Activated B cell treated with CpG ODN at 0.5 μM for 24 hours (primary cell): ENCODE measurements at places on chromosomes 16 and 17. TPM values are rescaled to one million over a fixed set of nuclear protein-coding genes. Genes with fewer than 3 reads are reported as not detected.

DNA sequence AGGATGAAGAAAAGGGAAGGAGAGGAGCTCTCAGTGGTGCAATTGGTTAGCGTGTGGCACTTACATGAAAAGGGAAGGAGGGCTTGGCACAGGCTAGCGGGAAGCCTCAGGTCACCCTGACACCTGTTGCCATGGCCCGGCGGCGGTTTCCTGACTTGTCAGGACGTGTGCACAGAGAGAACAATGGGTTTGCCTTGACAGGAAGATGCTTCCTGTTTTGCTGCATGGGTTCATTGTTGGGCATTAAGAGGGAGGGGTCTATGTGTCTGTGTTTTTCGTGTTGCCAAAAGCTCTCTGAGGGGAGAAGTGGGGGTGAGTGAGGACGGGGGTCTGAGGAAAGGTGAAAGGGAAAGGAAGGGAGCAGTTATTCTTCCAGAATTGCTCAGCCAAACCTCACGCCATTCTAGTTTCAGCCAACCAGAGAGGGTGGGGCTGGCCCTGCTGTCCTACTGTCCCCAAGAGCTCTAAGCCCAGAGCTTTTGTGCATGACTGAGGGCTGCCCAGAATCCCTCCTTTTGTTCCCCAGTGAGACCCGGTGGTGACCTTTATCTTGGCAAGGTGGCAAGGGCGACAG, 17.1 kb upstream of the CCR7 start:
- peaks cover 17% of the 10 kb centered on the region for H3K36me3 ChIP-seq
- peak overlapping the region; percentile 87 for H3K27ac ChIP-seq
- H3K4me3 ChIP-seq, result peak overlapping the region; percentile 54
- DNase-seq, result no peak
- no peaks in the 10 kb centered on the region for H3K27me3 ChIP-seq

DNA sequence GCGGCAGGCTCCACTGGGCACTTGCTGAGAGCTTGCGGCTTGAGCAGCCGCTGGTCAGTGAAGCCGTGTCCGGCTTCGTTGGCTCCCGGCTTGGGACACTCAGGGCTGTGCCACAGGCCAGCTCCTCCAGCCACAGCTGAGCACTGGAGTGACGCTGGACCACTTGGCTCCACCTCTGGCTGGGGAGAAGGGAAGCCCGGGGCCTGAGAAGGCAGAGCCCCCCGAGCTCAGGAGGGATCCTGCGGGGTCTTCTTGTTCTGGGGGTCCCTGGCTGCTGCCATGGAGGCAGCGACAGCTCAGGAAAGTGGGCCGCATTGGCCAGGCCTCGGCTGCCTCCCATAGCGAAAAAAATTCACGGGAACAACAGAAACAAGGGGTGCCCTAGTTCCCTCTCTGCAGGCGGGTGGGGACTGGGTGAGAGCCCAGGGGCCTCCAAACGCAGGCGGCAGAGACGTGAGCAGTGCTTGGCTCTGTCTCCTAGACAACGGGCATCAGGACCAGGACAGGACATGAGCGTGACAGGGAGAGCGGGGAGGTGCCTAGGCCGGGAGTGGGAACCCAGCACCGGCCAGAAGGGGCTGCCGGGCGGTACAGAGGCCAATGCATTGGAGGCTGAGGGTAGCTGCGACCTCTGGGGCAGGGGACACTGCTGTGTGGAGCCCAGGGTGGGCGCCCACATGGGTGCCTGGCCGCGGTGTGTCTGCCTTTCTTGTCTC, 37.7 kb downstream of the SLC7A5 start:
- DNase-seq, result no peak
- H3K4me1 ChIP-seq, result peaks cover 33% of the 10 kb centered on the region
- H3K4me3 ChIP-seq, result no peak overlapping the region

GRCh38 chr16:2949705-2950352, 14.2 kb upstream of the KREMEN2 start:
- H3K4me3 ChIP-seq, result no peak overlapping the region
- no peak overlapping the region for H3K27ac ChIP-seq
- no peak for DNase-seq
- H3K27me3 ChIP-seq, result peaks cover 4% of the 10 kb centered on the region

CES5A gene
- total RNA-seq, result not detected in 2 replicates

PRSS27 gene
- total RNA-seq, result 1.5 and 1.8 TPM in 2 replicates
